ENCODE measurements at places on chromosomes 7 and 10.

GRCh38 chr7:80439894-80440821, 71.7 kb downstream of the GNAT3 start:
- DNase-seq = peak; percentile 88

DNA sequence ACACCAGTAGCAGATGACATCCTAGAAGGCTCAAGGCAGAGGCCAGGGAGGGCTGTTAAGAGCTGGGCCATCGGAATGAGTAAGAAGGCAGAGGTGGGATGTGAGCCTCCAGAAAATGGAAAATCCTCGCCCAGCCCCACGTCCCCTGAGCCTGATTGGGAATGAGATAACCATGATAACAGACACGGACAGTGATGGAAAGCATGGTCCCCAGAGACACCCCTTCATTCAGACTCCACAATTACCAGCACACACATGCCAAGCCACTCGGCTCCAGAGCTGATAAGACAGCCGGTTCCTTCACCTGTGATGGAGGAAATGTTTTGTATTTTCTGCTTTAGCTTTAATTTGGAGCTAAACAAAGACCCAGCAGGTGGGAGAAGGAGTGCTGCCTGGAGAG, 106.0 kb downstream of the GRID1 start:
- no peak for DNase-seq

DNA sequence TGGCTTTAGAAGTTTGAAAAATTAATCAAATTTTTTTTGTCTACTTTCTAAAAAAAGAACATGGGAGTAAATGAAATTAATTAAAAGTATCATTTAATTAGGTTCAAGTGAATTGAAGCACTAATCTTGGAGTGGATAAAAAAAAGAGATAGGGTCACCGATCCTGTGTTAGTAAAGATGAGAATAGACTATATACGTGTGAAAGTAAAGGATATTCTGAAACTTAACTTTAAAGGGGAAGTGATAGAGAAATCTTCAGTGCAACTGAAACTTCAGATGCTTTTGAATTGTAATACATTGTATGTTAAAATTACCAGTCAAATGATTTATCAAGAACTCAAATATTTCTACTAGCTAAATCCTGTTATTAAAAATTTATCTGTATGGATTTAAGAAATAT, 4.8 kb downstream of the NHLRC2 start:
- no peak for DNase-seq

GRCh38 chr10:120041807-120042559, 149.5 kb downstream of the SEC23IP start:
- DNase-seq = no peak

- no peak for DNase-seq
Measured at GRCh38 chr10:60732198-60732806, 46.0 kb upstream of the CDK1 start.

- no peak for DNase-seq
Measured at GRCh38 chr7:20447021-20447650, 116.4 kb downstream of the ITGB8 start.

DNA sequence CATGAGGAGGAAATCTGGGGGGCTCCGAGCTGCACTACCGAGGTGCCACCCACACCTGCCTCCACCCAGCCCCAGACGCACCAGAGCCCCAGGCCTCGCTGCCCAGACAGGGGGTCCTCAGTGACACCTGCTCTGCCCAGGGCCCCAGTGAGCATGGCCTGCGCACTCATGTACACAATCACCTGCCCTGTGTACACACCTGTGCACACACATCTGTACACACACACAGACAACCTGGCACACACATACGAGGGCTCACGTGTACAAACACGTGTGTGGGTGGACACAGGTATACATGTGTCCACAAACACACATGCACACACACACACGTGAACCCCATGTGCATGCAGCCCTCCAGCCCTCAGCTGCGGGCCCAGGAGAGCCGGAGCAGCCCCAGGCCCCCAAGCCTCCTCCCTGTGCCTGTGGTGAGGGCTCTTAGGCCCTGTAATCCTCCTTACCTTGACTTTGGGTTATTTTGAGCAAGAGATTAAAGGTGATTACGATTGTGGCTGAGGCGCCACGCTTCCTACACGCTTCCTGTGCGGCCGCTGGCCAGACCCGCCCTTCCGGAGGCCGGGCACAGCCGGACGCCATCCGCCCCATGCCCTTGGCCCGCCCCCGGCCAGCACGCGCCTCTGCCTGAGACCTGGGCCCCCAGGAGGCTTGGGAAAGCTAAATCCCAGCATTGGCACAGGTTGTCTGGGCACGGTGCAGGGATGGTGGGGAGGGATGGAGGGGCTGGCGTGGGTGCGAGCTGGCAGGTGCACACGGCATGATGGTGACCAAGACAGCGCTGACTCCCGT, 71.9 kb downstream of the ELFN1 start:
- DNase-seq = no peak

DNA sequence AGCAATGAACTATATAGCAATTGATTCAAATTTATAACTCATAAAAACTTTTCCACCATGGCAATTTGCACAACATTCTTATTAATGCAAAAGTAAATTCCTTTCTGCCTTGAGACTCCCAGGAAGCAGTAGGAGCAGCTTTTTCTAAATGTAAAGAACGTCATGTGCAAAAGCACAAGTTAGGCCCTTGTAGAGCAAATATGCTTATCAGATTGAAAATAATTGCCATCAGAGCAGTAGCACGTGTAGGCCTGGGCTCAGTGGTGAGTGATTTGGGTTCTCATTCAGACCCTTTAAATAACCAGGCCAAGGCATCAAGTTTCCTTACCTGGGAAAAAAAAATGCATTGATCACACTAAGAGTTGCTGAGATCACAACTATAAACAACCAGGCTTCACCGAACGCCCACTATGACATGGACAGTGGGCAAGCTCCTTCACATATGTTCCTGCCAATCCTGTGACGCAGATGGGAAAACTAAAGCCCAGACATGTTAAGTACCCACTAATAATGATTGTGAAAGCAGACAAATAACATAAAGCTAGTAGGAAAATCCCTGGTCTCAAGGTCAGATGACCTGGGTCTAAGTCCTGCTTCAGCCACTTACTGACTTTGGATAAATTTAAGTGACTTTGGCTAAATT, 22.1 kb upstream of the SAR1A start:
- no peak for DNase-seq

GRCh38 chr10:120926611-120927010, 75.4 kb downstream of the WDR11 start:
- DNase-seq = no peak

DNA sequence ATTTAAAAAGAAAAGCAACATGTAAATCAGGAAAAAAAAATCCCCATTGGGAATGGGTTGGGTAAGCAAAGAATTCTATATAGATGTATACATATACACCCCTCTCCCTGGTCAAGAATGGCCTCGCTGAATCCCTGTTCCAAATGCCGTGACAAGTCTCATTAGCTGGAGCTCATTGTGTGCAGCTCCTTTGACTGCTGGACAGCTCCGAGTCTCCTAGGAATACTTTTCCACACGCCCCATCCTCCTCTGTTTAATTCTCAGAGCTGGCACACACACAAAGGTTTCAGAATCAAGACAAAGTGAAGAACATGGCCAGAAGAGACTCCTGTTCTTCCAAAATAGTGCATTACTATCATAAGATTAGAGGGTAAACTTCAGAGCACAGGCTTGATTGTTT, 130.9 kb upstream of the MKLN1 start:
- DNase-seq = no peak

- DNase-seq = no peak
Measured at GRCh38 chr10:124185084-124185483, 91.7 kb upstream of the CHST15 start.

GRCh38 chr7:132933072-132933458, 148.8 kb downstream of the CHCHD3 start:
- DNase-seq = no peak

- DNase-seq = no peak
Measured at GRCh38 chr10:7788639-7789286, 786 bp downstream of the ATP5F1C start.

- no peak for DNase-seq
Measured at GRCh38 chr10:6151087-6151977, 51.4 kb upstream of the PFKFB3 start.

DNA sequence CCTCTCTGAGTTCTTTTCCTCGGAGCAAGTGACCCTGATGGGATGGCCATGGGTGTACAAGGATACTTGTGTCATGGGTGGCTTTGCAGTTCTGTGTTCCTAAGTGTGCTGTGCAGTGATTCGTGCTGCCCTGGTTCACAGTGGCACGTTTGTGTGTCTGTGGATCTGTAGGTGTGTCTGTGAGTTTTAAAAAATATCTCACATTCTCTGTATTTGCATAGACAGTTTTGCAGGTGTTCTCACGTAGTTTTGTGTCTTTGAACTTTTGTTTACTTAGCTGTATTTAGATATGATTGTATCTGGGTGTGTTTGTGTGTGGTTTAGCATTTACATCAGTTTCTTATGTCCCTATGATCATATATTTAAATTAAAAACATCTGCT, 3.7 kb downstream of the ZNF775 start:
- no peak for DNase-seq

GRCh38 chr7:1227814-1228544, 4.7 kb upstream of the UNCX start:
- peak; percentile 59 for DNase-seq

DNA sequence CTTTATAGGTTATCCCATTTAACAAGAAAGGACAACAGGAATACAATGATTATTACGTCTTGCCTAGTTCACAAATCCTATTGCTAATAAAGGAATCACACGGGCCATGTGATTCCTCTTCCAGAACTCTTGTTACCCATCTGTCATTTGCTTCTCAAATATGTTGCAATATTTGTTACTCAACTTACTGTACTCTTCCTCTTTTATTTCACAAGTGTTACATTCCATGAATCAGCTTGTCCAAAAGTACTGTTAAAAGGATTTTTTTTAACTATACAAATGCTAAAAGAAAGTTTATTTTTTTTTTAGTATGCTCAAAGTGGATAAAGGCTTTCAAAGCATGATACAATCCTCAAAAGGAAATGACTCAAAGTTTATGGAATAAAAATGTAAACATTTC, 3.9 kb upstream of the CD36 start:
- no peak for DNase-seq

DNA sequence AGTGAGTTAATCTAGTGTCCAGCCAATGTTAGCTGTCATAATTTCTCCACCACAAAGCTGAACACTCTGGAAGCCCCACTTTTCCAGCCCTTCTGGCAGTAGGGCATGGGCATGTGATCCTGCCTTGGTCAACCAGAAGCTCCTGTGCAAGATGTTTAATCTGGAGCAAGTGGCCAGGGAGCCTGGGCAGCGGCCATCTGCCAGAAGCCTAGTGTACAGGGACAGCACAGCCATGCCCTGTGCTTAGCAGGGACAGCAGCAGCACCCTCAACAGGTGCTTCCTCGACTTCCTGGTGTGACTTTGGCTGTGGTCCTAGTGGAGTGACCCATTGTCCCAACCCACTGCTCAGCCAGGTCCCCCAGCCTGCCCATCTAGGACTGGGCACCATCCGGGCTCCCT, 10.3 kb downstream of the RBP3 start:
- no peak for DNase-seq

GRCh38 chr10:62017491-62017870, 116.0 kb downstream of the ARID5B start:
- no peak for DNase-seq

GRCh38 chr10:101182936-101183335, 46.3 kb downstream of the LBX1 start:
- DNase-seq = no peak

DNA sequence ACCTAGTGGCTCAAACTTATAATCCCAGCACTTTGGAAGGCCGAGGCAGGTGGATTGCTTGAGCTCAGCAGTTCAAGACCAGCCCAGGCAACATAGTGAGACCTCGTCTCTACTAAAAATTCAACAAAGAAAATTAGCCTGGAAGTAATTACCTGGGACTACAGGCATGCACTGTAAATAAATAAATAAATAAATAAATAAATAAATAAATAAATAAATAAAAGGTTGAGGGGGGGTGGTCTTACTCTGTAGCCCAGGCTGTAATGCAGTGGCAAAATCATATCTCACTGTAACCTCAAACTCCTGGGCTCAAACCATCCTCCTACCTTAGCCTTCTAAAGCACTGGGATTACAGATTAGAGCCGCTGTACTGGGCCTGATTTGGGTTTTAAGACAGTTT, 50.5 kb downstream of the RALA start:
- DNase-seq = no peak

DNA sequence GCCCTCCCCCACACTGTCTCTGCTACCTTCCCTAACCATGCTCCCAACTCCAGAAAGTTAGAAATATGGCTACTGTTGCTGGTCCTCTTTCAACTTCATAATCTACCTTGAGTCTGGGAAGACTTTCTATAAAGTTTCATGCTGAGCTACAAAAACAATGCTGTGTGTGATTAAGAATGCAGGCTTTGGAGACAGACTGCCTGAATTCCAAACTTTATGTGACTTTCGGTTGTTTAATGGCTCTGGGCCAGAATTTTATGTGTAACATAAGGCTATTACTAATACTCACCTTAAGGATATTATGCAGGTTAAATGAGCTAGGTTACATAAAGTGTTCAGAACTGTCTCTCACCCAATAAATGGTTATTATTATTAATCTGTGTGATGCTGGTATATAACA, 19.1 kb downstream of the BET1 start:
- no peak for DNase-seq

DNA sequence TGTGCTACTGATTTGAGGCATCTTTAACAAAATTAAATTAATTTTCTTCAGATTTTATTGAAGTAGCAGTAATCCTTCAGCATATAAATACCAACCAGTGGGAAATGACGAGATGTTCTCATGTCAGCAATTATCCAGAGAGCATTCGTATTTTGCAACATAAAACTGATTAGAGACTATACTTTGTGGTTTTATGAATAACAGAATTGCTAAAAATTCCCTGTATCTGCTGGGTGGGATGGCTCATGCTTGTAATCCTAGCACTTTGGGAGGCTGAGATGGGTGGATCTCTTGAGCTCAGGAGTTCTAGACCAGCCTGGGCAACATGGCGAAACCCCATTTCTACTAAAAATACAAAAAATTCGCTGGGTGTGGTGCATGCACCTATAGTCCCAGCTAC, 56.9 kb downstream of the ATAD1 start:
- peak; percentile 12 for DNase-seq

GRCh38 chr7:47428052-47428767, 153.7 kb downstream of the TNS3 start:
- DNase-seq = no peak
